Stimulated activated CD8-positive, alpha-beta memory T cell treated with anti-CD3 and anti-CD28 coated beads, Interleukin-4, amount 100 ng/mL, for 4 hours (primary cell): ENCODE measurements at places on chromosomes 1 and 21.

DNA sequence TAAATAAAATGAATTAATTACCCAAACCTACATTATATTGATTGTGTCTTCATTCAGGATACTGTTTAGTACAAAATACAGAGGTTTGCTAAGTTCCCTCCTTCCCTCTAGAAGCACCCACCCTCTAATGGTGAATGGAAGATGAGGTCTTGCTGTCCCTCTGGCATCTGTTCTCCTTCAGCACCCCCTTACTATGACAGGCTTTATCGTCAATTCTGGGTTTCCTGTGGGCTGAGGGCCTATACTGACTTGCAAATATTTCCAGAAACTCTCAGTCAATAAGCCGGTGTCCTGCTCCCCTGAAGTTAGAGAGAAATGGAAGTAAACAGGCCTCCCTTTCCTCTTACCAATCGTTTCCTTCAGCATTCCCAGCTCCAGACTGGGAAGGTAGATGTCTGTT lies 13.2 kb downstream of the LAX1 start:
- DNase-seq = no peak

GRCh38 chr1:107291987-107292386 lies 151.1 kb downstream of the NTNG1 start:
- no peak for DNase-seq

DNA sequence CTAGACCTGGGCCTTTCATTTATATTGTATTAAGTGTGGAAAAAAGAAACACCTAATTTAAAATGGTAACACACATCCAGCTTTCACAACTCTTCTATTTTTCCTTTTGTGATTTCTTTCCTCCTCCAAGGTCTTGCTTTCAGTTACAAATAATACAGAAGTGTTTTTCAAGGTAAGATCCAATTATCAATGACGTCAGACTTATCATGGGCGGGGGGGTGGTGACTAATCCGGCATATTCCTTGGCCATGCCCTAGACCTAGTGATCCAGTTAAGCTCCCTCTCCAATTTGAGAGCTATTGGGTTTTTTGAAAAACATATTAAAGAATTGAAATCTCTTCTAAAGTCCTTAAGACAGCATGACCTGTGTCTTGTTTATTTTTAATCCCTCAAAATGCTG lies 669.9 kb upstream of the NR5A2 start:
- DNase-seq = no peak

GRCh38 chr1:32336963-32337675 lies 1.1 kb upstream of the MARCKSL1 start:
- DNase-seq = peak; percentile 47

DNA sequence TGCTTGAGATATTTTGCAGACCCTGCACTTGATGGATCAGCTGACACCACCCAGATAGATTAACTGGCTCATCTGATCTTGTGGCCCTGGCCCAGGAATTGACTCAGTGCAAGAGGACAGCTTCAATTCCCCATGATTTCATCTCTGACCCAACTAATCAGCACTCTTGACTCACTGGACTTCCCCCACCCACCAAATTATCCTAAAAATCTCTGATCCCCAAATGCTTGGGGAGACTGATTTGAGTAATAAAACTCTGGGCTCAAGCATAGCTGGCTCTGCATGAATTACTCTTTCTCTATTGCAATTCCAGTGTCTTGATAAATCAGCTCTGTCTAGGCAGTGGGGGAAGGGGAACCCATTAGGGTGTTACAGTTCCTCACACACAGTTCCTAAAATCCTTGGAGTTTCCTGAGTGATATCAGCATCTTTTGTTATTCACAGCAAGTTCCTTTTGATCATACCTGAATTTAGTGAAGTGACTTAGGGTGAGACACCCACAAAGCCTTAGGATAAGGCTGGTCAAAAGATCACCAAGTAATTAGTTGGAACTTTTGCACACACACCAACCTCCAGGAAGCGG lies 104.2 kb downstream of the COP1 start:
- DNase-seq = no peak

- no peak for DNase-seq
These were observed at the start of gene S100A9 for GRCh38 chr1:153357853-153358690. Gene S100A9, plus strand, starts transcription at chr1:153357854. Its CDS starts 430 bp downstream, at chr1:153358284.

- DNase-seq = no peak
These were observed 16.5 kb upstream of the PIGM start for GRCh38 chr1:160048335-160048734.

- no peak for DNase-seq
These were observed 7.3 kb downstream of the ZMPSTE24 start for GRCh38 chr1:40265298-40265697.

DNA sequence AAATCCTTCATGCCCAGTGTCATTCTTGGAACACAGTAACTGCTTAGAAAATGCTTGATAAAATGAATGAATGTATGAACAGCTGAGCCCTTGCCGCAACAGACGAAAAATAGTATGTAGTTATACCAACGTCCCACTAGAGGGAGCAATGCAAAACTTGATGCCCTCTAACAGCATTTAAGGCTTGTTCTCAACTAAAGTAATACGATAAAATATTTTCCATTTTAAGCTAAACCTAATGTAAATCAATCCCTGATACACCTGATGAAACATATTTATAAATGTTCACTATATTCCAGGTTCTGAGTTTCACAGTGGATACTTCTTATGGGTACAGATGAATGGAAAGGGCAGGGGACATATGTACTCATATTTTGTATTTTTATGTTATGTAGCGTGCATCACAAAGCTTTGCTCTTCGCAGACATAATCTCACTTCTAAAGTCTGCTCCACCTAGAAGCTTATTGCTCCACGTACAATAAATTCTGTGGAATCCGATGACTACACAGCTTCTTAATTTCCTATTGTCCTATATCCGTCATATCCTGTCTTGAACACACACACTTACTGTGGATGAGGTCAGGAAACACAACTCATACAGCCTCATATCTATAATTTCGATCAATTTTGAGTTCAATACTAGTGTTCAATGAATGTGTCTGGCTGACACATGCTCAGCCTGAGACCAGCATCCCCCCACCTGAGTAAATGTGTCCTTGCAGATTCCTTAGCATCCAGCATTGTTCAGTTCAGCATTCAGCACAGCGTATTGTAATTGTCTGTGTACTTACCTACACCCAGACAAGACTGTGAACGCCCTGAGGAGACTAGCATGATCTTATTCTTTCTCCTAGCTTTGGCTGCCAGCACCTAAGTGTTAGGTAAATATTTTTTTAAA lies 4.4 kb upstream of the UTP25 start:
- DNase-seq = no peak

DNA sequence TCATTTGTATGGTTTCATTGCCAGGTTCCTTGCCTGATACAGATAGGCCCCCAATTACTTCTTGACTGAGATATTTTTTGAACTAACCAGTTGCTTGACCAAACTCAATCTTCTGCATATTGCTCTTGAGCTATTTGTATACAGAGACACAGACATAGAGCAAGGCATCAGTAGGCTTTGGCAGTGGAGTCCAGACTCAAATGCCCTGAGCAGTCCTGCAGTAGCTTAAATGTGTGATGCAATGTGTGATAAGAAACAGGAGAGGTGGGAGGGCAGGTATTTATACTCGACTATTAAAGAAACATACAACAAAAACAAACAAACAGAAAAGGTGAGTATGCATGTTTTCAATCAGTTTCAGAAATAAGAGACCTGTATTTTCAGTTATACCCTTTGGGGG lies 197.9 kb upstream of the DAB1 start:
- DNase-seq = no peak

GRCh38 chr1:30028939-30029338 lies 694.4 kb downstream of the MATN1 start:
- DNase-seq = no peak

DNA sequence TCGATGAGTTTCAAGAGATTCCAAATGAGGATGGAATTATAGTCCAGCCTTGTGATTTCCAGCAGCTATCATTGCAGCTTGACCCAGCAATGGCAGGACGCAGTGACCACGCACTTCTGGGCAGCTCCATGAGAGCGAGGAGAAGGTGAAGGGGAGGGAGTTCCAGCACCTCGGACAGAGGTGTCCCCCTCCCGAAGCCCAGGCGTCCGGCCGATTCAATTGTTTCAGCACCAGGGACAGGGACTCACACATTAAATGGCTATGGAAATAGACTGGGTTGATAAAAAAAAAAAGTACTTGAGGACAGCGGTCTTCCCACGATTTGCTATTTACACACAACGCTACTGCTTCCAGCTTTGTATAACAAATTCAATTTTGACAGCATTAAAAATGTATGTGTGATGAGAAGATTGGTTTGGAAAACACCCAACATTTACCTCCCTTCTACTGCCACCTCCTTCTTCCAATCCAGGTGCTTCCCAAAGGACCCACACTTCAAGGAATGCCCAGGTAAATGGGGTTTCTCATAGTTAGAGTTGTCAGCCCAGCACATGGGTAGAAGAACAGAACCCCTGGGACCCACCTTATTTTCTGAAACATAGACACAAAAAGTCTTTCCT lies 71.8 kb downstream of the DISP3 start:
- no peak for DNase-seq

GRCh38 chr1:182189535-182190066 lies 128.1 kb upstream of the ZNF648 start:
- DNase-seq = no peak

- DNase-seq = no peak
These were observed 35.4 kb downstream of the MIA3 start for GRCh38 chr1:222653178-222653827.

GRCh38 chr1:232648316-232648715 lies 18.4 kb upstream of the SIPA1L2 start:
- DNase-seq = no peak

- no peak for DNase-seq
These were observed 77.1 kb downstream of the CD247 start for GRCh38 chr1:167441222-167441621.

- no peak for DNase-seq
These were observed 41.1 kb upstream of the KDM4A start for GRCh38 chr1:43608827-43609226.

GRCh38 chr1:44283524-44284173 lies 70.4 kb downstream of the DMAP1 start:
- DNase-seq = no peak

GRCh38 chr1:207925210-207925609 lies 14.3 kb upstream of the CD34 start:
- no peak for DNase-seq

DNA sequence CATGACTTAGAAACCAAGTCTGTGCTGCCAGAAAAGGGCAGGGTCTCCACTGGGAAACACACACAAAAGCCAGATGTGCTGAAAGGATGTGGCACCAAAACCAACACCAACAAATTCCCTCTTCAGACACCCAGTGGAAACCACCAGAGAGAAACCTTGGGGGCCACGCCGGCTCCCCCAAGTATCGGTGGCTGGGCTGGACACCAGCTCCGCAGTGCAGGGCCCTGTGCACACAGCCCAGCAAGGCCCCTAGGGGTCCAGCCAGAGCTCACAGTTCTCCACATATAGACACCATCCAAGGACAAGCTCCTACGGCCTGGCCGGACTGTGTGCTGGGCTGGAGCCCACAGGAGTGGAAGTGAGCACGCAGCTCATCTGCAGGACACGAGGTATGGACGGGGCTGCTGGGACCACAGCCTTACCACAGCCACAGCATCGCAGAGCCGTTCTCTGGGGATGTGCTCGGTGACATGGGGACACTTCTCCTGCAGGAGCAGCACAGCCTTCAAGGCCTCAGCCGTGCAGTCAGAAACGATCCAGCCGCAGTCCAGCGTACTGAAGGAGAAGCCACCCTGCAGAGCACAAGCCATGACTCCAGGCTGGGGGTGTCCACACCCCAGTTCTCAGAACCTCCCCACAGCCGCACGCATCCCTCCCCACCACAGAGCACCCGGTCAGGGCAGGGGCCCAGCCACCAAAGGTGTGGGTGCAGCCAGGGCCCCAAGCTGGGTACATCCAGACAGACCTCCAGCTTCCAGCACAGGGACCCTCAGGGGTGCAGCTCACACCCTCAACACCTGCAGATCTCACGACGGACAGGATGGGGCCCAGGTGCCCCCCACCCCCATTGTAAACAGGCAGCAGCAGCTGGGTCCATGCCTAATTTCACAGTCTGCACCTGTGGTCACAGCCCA lies 21.3 kb downstream of the LSS start:
- DNase-seq = no peak

GRCh38 chr1:93331412-93331811 lies 14.3 kb upstream of the DR1 start:
- DNase-seq = no peak

DNA sequence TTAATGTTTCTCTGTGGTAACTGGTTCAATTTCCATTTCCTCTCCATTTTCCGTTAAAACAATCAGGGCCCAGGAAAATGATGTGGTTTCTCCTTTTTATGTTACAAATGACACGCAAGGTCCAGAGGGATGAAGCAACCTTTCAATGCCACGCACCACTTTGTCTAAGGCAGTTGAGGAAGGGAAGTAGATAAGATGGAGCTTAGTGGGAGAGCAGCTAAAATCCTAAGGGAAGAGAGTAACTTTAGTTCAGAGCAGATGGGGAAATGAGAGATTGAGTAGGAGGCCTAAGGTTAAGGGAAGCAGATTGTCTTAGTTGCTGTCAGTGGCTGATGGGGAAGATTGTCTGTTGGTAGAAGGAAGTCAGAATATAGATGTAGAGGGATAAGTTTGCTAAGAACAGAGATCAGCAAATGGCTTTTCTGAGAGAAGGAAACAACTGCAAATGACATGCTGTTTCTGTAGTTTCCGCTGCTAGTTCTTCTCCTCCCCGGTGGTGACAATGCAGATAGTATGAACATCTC lies 660 bp downstream of the CD1C start:
- DNase-seq = no peak

DNA sequence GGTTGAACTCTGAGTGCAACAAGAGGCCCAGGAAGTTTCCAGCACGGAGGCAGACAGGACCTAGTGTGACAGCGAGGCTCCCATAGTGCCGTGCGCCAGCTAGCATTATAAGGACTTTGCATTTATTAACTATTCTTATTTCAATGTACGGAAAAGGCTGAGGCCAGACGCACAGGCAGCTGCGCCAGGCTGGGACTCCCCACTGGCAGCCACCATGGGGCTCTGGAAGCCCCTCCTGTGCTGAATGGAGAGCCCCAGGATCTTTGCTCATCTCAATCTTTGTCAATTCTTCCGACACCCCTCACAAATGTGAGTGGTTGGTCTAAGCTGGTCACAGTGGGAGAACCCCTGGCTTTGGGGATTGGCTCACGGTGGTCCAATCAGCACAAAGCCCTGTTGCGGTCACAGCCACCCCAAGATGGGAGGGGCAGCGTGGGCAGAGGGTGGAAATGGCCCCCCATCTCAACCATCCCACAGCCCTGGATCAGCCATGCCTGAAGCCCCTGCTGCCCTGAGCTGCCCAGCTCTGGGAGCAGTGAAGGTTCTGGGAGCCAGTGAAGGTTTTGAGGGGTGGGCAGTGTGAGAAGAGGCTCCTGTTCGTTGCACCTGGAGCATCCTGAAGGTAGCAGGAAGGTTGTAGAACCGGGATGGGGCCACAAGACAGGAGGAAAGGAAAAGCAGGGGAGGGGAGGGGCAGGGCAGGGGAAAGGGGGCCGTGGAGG lies 59.5 kb upstream of the ADARB1 start:
- DNase-seq = no peak
